Activated CD4-positive, alpha-beta T cell treated with anti-CD3 and anti-CD28 coated beads for 4 hours (primary cell): ENCODE measurements at places on chromosomes 1 and 21.

DNA sequence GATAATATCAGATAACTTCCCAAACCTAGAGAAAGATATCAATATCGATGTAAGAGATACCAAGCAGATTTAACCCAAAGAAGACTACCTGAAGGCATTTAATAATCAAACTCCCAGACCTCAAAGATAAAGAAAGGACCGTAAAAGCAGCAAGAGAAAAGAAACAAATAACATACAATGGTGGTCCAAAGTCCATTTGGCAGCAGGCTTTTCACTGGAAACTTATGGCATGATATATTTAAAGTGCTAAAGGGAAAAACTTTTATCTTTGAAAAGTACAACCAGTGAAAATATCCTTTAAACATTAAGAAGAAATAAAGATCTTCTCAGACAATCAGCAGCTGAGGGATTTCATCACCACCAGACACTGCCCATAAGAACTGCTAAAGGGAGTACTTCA, 812.7 kb upstream of the ADAMTS5 start:
- no peak for DNase-seq

DNA sequence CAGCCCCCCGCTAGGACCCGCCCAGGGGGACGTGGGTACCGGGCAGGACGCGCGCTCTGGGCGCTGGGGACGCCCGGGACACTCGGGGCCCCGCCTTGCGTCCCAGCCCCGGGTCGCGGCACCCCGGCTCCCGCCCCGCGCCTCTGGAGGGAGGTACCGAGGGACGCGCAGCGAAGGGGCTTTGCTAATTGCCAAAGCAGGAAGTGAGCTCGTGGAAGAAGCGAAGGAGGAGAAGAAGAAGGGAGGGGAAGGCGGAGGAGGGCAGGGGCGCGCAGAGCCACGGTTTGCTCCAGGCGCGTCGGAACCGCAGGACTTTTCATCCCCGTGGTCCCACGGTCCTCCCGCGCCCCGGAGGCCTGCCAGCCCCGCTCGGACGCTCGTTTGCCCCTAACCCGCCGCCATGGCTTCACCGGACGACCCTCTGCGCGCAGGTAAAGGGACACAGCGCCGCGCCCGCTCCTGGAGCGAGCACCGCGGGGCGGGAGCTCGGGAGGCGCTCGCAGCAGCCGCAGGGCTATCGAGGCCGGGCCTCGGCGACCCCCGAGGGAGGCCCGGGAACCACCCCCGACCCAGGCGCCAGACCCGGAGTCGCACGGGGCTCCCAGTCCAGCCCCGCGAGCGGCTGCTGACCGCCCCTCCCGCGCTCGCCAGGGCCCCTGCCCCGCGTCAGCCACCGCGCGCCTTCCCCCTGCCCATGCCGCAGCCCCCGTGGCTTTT, 1.3 kb downstream of the EDARADD start:
- DNase-seq: peak; percentile 40

GRCh38 chr21:40164905-40165772, 297.9 kb downstream of the PCP4 start:
- DNase-seq: no peak

DNA sequence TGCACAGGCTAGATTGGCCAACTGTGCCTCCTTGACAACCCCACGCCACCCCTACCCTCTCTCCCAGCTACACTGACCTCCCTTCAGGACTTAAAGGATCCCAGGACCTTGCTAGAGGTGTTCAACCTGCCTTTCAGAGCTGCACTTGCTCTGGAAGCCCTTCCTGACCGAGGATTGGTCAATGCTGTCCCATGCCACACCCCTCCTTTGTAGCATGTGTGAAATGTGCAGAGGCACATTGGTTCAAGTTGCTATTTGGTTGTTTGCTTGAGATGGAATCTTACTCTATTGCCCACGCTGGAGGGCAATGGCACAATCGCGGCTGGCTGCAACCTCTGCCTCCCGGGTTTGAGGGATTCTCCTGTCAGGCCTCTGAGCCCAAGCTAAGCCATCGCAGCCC, 21.8 kb downstream of the ACTA1 start:
- no peak for DNase-seq

GRCh38 chr1:37947364-37947763, 511 bp upstream of the INPP5B start:
- no peak for DNase-seq

DNA sequence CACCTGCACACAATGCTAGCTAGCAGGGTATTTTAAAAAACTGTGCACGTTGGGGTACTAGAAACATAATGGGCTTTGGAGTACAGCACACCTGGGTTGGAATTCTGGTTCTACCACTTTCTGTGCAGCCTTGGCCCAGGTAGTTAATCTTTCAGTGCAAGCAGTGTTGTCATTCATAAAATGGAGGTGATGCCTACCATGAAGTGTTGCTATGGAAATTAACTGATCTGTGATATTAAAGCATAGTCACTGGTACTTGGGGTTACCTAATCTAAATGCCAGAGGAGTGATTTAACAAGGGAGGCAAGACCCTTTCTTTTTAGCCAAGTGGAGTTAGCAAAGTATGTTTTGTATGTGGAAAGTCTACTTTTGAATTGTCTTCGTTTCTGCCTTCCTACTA, 18.0 kb downstream of the ATP1B1 start:
- no peak for DNase-seq
